ENCODE measurements at places on chromosomes 4 and X.

GRCh38 chr4:26707342-26707741, 123.5 kb downstream of the TBC1D19 start:
- no peak for DNase-seq

DNA sequence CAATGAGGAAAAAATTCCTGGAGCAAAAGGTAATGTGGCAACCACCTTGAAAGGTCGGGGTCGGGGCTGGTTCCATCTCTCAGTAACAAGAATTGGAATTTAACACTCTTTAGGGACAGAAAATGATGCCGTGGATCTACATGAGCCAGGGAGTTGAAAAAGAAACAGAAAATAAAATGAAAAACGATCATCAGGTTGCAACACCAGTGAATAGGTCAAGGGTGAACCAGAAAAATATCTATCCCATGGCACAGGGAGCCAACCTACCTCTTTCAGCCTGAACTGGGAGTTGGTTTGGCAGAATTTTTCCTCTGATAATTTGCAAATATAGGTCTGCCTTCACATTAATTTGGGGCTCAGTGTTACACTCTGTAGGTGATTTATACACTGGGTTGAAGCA, 93.7 kb downstream of the C4orf33 start:
- no peak for DNase-seq

- DNase-seq: no peak
These were observed 35.5 kb downstream of the RNF212 start for GRCh38 chr4:1077711-1078477.

DNA sequence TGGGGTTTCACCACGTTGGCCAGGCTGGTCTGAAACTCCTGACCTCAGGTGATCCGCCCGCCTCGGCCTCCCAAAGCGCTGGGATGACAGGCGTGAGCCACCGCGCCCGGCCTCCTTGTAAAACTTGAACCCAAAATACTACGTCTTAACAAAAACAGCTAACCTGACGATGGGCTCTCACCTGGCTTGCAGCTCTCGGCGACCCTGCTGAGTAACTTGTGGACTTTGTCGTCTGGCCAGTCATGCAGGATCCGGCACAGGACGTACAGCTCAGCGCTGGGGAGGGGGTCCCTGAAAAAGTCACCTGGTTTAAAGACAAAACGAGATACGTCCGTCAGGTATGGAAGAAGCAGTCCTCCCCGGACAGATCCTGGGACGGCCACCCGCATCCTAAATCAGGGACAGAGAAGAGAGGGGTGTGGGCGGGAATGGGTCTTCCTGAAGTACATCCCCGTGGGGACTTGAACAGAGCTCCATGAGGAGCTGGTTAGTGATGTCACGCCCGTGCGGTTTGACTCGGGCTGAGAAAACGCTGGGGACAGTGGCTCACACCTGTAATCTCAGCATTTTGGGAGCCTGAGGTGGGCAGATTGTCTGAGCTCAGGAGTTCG, 20.7 kb upstream of the SLC25A6 start:
- DNase-seq: no peak

- DNase-seq: peak; percentile 57
These were observed 772 bp upstream of the WNK3 start for GRCh38 chrX:54358424-54359211.

- DNase-seq: no peak
These were observed 79.2 kb upstream of the BOD1L1 start for GRCh38 chr4:13706716-13707115.

GRCh38 chr4:172481802-172482508, 668.8 kb downstream of the GALNTL6 start:
- DNase-seq: no peak

DNA sequence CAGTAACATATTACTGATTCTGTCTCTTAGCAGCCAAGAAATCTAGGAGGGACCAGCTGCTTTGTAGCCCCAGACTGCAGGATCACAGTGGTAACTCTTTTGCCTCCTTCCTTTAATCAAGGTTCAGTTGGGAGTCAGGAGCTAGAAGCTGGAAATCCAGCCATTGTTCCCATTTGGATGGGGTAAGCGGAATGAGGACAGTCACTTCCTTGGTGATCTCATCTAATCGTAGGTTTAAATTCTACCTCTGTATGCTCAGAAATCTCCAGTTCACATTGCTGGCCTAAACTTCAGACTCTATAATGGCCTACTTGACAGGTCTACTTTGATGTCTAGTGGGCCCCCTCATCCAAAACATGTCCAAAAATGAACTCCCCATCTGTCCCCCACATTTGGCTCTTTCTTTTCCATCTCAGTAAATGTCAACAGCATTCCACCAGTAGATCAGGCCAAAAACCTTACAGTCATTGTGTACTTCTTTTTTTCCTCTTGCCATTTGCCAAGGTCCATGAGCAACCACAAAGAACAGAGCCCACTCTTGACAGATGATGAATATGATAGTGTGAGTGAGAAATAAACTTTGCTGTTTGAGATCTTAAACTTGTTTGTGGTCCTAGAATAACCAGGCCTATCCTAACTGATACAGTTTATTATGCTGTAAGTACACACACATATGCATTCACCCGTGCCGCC, 40.1 kb downstream of the WWC2 start:
- DNase-seq: no peak

GRCh38 chr4:10577508-10578426, 106.8 kb downstream of the CLNK start:
- DNase-seq: no peak

DNA sequence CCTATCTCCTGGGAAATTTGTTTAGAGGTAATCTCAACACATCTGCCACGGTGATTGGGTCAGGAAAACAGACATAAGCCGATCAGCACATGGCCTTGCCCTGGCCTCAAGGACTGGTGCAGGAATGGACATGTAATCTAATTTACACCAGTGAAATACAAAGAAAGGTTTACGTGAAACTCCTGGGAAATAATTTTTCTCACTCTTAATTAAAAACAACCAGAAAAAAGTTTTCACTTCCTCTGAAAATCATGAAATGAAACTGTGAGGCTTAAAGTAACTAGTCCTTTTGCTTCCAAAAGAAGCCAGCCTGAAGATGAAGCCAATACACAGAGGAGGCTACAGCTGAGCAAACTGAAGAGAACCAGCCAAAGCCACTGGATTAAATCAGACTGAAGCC, 154.1 kb upstream of the FAM241A start:
- DNase-seq: no peak

All from NCI-H1436 treated with DMSO at 0.1 percent for 48 hours (cell line).